ENCODE measurements at places on chromosomes 1 and 21.

DNA sequence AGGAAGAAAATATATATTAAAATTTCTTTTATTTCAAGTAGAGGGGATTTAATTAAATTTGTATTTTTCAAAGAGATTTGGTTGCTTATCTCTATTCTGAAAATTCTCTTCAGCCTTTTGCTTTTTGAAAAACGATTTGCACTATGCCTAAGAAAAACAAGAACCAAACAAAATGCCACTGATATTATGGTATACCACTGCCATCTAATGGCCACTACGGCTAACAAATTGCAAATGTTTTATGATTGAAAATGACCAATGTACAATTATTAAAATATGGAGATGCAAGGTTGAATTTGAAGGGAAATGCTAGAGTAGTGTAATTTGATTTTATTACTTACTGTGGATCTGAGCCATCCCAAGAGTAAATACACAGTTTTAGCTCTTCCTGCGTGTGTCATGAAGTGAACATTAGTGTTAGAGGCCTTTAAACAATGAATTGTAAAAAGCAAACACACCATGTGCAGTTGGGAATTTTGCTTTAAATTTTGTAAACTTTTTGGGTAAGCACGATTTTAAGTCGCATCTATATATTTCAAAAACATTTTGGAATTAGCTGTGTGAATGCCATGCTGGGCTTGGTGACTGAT is 137.4 kb upstream of the USP25 start:
- DNase-seq = peak; percentile 56

GRCh38 chr1:52552236-52552504 is 722 bp downstream of the TUT4 start:
- DNase-seq = peak; percentile 75

DNA sequence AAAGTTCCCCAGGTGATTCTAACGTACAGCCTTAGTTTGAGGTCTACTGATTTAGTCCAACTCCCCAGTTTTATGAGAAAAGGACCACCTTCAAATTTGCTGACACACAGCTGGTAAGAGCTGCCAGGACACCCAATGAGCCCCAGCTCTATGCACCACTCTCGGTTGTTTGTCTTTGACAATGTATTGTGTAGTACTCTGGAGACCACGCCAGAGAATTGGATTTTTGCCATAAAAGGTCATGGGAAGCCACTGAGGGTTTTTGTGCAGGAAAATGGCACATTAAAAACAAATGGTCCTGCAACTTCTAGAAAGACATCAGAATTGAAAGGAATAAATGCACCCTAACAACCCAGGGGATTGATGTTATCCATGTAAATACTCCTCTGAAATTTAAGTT is 7.1 kb upstream of the IER5 start:
- DNase-seq = no peak

DNA sequence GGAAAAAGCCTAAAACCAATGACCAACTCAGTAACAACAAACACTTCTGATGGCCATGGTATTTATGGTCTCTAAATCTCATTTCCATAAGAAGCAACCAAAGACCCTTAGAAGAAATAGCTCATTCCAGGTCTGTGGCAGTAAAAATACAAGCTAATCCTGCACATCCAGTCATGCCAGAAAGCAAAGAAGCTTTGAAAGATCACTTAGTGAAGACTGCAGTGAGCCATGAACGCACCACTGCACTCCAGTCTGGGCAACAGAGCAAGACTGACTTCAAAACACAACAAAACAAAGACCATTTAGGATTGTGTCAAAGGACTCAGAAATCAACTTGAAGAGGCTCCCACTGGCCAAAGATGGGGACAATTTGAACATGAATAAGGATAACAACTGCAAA is 18.4 kb upstream of the ELK4 start:
- no peak for DNase-seq

DNA sequence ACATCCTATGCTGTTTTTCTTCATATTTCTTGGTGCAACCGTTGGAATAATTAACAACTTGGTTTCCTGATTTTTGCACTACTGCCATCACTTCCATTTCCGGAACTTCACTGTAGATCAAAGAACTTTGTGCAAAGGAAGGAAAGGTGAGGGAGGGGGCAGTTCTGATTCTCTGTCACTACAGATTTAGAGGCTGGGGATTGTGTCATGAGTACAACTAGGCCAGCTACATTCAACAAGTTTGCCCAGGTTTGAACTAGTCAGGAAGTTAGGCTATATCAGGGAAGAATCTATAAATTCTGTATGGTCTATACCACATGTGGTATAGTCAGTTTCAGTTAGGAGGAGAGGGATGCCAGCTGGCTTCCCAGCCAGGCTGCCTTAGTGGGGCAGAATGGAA is 84.2 kb downstream of the RGL1 start:
- DNase-seq = no peak

DNA sequence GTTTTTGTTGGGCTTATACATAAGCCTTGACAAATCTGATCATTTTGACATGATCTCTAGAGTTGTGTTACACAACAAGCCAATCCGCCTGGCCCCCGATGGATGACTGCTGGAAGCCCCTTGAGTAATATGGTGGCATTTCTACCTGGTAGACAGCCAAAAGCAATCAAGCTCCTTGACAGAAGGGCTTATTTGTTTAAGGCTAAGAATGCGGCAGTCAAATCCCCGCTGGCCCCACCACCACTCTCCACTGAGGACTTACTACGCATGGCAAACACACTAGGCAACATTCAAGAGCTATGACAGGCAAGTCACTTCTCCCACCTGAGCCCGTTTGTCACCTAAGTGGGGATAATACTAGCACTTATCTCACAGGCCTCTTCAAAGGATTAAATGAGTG is 33.4 kb upstream of the C1orf198 start:
- DNase-seq = no peak

DNA sequence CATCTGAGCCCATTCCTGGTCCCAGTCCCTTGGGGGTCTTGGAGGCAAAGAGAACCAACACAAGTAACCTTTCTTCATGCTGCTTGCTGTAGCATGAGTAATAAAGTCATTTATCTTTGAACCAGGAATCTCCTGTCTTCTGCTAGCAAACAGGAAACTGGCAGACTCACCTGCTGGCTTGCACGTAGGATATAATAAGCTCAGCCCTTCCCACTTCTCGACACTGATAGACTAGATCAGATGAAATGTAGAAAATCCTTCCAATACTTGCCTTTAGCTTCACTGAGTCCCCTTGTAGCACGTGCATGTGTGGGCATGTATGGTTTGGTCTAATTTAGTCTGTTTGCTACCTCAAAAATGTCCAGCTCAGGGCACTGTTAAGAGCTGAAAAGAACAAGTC is 6.5 kb upstream of the TFF2 start:
- DNase-seq = no peak

DNA sequence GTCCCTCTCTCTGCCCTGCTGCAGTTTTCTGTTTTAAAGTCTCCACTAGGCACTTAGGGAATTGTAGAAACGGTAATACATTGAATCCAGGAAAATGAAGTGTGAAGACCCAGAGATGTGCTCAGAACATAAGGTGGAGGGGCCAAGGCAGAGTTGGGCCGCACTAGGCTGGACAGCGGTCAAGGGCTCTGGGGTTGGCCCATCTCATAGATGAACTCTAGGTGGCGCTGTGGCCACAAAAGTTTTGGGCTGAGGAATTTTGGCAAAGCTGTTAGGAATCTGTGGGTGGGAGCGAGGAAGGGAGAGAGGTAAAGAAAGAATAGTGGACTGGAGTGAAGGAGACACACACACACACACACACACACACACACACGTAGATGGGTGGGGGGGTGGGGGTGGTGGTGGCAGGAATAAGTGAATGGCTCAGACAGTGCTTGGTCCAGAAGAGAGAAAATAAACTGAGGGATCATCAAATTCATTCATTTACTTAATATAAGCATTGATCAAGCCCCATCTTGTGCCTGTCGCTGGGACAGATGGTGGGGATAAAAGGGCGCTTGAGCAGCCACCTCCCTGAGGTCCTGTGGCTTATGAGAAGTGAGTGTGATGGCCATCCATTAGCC is 258.5 kb downstream of the TRABD2B start:
- peak; percentile 50 for DNase-seq

DNA sequence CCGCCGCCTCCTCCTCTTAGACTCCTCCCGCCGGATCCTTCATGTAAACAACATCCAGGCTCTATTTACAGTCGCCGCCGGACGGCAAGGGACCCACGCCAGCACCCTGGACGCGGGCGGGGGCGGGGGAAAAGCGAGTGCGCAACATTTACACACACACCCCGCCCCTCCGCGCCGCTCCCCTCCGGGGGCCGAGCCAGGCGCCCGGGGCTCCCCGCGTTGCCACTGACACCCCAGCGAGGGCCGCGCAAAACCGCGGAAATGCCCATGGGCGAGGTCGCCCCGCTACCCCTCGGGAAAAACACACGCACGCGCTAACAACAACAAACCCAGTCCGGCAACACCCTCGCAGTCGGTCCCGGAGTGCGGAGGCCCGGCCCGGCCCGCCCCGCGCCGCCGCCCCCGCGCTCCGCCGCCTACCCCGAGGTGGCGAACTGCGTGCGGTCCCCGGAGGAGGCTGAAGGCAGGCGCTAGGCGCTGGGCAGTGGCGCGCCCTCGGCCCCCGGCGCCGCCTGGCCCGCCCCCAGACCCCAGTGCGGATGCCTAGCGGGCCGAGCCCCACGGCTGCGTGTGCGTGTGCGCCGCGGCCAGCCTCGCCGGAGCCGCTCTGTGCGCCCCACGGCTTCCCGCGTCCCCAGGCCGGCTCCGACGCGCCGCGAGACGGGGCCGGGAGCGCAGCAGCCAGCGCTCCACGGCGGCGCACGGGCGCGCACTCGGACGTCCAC is 81.1 kb upstream of the AK4 start:
- peak; percentile 74 for DNase-seq

DNA sequence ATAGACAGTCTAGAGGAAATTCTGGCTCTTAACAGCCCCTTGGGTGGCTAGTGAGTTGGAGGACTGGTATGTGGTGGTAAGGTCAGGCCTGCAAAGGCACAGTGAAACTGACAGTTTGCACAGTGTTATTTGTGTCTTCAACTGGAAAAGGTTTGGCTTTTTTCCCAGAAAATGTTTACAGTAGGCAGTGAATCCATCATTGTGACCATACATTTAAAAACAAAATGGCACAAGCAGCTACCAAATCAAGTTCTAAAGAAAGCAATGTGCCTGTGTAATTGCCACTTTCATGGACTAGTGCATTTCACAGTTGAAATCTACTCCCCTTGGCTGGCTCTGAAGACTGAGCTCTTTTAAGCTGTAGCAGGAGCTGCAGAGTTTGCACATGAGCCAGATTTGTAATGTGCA is 24.8 kb downstream of the ATPAF1 start:
- peak; percentile 91 for DNase-seq

GRCh38 chr1:58815069-58815685 is 31.3 kb upstream of the JUN start:
- DNase-seq = peak; percentile 92

DNA sequence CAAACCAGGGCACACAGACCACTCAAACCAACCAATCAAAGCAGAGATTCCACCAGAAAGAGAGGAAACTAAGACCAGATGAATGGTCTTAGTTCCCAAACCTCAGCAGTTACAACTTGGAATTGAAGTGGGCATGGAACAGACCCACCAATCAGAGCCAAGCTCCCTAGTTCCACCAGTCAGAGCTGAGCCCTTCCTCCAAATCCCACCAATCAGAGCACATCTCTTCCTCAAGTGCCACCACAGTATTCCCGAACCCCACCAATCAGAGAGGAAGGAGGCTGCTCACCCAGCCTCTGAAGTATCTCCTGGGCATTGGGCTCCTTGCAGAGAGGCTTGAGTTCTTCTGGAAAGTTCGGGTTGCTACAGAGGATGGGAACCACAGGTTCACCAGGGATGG is 1.4 kb downstream of the GUCA2A start:
- DNase-seq = no peak

DNA sequence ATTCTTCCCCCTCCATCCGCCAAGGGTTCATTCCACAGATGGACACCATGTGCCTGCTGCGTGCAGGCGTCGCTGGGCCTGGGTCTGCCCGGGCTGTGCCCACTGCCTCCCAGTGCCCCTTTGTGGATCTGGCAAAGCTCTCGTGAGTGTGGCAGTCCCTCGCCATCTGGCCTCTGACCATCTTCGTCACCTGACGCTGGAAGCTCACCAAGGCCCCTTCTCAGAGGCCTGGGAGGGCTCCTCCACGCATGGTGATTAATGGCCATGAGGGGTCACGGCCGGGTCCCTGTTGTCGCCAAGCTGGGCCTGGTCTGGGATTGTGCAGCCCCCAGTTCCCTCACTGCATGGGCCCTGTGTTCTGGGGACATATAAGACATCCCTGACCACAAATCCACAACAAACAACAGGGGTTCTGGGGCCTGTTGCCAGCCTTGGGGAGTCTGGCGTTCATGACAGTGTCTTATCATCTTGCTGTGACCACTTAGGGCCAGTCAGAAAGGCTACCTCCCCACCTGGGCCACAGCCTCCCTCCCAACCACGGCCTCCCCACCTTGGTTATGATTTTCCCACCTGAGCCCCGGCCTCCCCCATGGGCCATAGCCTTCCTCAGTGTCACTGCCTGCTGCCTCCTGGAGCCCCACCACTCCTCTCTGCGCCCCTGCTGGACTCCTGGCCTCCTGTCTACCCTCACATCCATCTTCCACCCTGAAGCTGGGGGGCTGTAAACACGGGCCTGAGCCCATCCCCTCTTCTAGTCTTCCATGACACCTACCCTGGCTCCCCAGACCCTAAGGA is 27.9 kb downstream of the SLC45A1 start:
- DNase-seq = no peak

DNA sequence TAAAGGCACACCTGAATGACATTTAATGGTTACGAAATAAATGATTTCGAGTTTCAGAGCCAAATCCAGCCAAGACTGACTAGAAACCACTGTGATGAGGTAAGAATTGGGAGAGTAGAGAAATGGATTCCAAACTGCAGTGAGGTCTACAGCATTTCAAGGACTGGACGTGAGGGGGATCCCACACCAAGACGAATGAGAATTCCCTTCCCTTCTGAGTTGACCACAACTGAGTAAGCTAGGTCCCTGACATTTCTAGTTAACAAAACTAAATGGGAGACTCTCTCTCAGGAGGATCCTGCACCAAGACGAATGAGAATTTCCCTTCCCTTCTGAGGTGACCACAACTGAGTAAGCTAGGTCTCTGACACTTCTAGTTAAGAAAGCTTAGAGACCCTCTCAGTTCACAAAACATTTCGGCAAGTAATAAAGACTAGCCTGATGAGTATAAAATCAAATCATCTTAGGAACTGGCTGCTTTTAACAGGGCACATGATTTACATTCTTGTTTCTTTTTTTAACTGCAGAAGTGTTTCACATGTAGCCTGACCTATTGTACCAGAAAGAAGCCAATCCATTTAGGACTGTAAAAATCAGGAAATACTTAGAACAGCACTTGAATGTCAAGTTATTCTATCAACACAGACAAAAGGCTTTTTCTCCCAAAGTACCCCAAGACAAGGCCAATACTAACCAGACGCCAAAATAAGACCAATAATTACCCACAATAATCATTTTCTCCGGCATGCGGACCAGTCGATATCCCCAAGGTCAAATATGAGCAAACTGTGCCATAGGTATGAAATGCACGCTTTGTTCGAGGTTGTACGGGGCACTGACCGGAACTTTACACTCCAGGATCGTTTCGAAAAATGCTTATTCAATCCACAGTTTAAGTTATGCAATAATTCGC is 1.4 kb upstream of the SPATA1 start:
- peak; percentile 72 for DNase-seq

DNA sequence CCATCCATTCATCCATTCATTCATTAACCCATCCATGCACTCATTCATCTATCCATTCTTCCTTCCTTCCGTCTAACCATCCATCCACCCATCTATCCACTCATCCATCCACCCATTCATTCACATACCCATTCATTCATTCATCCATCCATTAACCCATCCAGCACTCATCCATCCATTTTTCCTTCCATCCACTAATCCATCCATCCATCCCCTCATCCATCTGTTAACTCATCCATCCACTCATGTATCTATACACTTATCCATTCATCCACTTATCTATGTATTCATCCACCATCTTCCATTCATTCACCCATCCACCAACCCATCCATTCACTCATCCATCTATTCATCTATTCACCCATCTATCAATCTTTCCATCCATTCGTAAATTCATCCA is 107.8 kb downstream of the PRDM16 start:
- DNase-seq = no peak

Data from ELR (cell line).